Activated T-helper 1 cell treated with anti-CD3 and anti-CD28 coated beads, Interleukin-2, amount 50 U/mL, for 16 hours (primary cell): ENCODE measurements at places on chromosomes 3 and 15.

DNA sequence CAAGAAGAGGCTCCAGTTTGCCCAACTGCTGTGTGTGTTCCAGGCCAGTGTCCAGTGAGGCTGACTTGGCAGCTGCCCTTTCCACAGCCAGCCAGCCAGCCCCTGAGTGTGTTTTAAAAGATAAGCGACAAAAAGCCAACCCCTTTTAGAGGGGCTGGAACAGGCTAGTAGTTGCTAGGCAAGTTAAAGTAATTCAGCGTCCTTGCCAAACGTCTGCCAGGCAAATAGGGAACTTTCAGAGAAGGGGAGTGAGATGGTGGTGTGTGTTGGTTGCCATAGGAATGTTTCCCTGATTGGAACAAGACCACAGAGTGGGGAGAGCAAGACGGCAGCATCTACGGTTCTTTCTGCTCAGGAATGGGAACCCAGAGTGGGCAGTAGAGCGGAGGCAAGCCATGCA lies 86.3 kb downstream of the TMEM108 start:
- DNase-seq = no peak

- no peak for DNase-seq
Observed at GRCh38 chr3:159593927-159594605, 394.6 kb upstream of the IL12A start.

GRCh38 chr15:34318277-34319079 lies 19.1 kb downstream of the SLC12A6 start:
- no peak for DNase-seq

- DNase-seq = no peak
Observed at GRCh38 chr3:12127391-12127790, 31.3 kb downstream of the TIMP4 start.

GRCh38 chr3:121698901-121699300 lies 38.2 kb upstream of the HCLS1 start:
- no peak for DNase-seq

- DNase-seq = no peak
Observed at GRCh38 chr3:171836855-171837254, 6.3 kb upstream of the TMEM212 start.

DNA sequence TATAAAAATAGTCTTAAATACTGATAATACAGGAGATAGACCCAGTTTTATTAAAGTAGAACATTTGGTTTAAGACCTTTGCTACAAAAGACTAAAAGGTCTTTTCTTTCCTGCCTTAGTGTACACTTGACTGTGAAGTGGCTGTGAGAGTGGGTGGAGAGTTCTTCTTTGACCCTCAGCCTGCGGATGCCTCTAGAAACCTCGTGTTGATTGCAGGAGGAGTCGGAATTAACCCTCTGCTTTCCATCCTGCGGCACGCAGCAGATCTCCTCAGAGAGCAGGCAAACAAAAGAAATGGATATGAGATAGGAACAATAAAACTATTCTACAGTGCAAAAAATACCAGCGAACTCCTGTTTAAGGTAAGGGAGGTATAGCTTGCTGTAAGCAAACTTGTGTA lies 36.5 kb downstream of the OXNAD1 start:
- DNase-seq = no peak

- DNase-seq = no peak
Observed at GRCh38 chr3:123318374-123318773, 116.6 kb downstream of the SEC22A start.

DNA sequence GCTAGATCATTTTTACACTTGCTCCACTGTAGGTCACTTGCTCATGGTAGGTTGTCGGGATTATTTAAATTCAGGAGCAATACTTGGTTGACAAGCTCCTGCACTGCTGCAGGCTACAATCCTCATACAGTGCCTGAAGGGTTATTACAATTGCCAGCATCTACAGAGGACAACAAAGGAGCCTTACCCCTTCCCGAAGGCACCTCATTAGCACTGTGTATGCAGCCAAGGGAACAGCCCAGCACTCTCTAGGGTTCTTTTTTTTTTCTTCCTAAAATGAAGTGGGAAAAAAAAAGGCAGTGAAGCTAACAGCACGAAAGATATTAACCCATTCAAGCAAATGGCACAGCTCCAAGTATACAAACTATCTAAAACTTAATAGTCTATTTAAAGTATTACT lies 142.7 kb downstream of the ULK4 start:
- DNase-seq = no peak

GRCh38 chr3:55854494-55854893 lies 367.4 kb upstream of the WNT5A start:
- DNase-seq = no peak

DNA sequence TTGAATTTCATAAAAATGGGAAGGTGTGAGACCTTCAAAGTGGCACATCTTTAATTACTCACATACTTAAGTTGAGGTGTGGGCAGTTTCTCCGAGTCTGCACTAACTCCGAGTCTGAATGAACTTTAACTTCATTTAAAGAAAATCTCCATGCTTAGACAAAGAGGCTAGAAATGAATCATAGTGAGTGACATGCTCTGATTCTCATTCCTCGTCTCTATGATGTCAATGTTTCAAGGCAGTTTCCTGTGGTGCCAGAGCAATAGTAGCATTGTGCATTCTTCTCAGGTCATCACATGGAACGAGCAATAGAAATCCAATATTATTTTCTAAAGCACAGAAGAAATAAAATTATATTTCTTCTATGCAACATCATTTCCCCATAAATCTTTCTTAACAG lies 224.8 kb downstream of the KCNMB2 start:
- no peak for DNase-seq

DNA sequence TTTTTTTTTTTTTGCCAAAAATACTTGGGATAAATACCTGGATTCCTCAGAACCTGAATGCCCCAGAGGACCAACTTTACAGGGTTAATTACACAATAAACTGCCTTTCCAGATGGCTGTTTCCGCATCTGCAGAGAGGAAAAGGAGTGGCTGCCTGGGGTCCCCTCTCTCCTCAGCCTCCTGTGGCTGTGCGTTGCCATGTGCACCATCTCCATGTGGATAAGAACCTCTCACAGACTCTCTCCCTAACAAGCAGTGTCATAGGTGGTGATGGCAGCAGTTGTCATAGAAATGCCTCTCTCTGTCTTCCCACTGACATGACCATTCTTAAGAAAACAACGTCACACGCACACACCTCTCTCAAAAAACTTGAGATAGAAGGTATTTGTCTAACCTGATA lies 179.4 kb downstream of the RPLP1 start:
- DNase-seq = no peak

DNA sequence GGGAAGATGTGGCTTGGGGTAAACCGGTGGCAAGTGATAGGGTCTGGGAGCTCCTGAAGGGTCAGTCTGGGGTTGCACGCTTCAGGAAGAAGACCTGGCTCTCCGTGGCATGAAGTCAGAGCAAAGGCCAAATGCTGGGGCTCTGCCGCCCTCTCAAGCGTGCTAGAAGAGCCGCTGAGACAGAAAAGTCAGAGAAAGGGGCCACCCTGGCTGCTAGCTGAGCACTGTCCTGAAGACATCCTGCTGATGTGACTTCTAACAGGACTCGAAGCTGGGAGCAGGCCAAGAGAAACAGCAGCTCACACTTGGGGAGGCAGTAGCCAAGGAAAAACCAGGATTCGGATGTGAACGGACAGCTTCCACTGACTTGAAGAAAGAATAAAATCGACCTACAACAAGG lies 270.4 kb downstream of the OCA2 start:
- DNase-seq = no peak

DNA sequence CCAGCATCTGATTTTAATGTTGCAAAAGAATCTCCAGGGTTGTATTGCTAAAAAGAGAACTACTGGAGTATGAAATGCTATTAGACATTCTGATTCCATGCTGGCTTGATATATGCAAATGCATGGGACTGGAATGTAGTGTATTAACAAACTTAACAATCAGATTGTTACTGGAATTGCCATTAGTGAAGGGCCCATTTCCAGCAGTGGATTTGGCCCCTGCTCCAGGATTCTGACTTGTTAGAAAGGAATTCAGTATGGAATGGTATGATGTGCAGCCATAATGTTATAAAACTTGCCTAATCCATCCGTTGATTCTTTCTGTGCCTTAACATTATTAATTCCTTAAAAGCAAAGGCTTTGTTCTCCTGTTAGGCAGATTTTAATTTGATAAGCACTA lies 7.9 kb downstream of the ARRDC4 start:
- no peak for DNase-seq

- DNase-seq = no peak
Observed at GRCh38 chr3:174536319-174536718, 322.8 kb upstream of the NAALADL2 start.

DNA sequence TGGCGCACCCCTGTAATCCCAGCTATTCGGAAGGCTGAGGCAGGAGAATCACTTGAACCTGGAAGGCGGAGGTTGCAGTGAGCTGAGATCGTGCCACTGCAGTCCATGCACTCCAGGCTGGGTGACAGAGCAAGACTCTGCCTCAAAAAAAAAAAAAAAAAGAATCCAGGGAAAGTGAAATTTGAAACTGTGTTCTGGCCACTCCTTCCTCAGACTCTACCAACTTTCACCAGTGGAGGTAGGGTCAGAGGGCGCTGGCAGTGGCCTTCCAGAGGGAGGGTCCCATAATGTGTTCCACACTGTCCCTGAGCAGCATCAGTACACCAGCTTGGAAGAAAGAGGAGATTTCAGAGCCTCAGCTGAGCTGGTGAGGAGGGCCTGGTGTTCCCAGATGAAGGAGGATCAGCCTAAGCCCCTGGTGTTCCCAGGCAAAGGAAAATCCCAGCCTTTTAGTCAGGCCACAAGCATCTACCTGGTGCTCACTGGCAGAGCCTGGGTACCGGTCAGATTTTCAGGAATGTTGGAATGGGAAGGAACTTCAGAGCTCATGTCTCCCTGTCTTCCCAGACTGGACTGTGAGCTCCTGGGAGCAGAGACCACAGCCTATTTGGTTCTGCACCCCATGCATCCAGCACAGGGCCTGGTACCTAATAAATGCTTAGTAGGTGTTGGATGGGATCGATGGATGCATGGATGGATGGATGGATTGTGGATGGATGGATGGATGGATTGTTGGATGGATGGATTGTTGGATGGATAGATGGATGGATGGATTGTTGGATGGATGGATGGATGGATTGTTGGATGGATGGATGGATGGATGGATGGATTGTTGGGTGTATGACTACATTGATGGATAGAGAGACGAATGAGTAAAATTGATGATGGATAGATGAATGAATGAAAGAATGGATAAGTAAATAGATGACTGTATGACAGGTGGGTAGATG lies 117.9 kb downstream of the CORO2B start:
- DNase-seq = no peak

GRCh38 chr3:95280711-95281352 lies 1218.0 kb downstream of the NSUN3 start:
- DNase-seq = no peak

DNA sequence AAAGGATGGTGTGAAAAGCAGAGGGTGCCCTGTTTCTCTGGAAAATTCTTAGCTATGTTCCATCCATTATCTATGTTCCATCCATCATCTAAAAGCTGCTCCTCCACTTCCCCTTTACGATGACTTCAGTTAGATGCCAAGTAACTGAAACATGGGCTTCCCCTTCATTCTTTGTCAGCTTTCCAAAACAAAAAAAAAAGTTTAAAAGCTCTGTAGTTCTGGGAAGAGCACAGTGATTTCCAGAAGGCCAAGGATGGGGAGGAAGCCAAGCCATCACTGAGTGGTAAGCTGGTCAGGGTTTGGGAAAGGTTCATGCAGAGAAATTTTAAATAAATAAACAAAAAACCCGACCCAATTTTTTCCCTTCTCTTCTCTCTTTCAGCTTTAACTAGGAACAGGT lies 111.5 kb downstream of the CFAP44 start:
- no peak for DNase-seq

- no peak for DNase-seq
Observed at GRCh38 chr3:46660543-46661523, 32.6 kb downstream of the ALS2CL start.

GRCh38 chr3:57992452-57993213 lies 15.6 kb upstream of the FLNB start:
- no peak for DNase-seq

DNA sequence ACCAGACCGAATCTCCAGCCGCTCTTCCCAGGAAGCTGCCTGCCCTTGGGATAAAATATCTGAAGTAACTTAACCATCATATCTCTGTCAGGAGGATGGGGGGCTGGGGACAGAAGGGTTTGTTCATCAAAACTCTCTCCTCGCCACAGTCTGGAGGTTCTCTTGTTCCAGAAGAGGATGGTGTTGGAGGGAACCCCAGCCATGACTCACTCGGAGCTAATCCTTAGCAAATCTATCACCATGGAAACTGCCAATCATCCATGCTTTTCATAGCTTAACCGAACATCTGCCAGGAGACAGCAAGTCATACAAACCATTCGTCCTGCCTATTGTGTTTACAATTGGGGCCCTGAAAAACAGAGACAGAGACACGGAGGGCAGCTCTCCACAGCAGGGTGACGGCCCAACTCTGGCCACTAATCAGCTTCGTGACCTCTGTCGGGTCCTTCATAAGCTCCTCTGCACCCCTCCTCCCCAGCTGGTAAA lies 73.8 kb upstream of the HEG1 start:
- no peak for DNase-seq

DNA sequence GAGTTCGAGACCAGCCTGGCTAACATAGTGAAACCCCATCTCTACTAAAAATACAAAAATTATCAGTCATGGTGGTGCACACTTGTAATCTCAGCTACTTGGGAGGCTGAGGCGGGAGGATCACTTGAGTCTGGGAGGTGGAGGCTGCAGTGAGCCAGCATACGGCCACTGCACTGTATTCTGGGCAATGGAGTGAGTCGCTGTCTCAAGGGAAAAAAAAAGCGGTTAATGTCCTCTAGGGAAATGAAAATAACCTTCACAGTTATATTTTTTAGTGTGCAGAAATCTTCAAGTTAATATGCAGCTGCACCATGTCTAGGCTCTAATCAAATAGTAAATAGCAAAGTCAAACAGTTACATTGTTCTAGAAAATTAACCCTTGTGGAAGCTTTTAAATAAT lies 14.8 kb downstream of the CEP19 start:
- DNase-seq = no peak

DNA sequence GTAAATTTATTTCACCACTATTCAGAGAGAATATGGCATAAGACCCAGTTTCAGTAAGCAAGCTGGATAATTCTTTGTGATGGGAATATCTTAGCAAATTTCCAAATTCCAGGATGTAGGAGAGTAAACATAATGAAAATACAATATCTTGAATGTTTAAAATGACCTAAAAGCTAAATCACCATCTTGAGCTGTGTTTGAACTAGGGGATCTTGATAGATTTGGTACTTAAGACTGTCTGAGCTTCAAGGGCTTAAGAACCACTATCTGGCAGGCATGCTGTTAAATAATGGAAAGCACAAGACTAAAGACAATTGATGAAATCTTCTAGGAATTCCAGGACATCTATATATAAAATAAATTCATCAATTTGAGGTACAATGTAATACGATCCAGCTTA lies 217.7 kb downstream of the ATP8B4 start:
- no peak for DNase-seq

- no peak for DNase-seq
Observed at GRCh38 chr3:72791161-72791560, 57.1 kb downstream of the SHQ1 start.

DNA sequence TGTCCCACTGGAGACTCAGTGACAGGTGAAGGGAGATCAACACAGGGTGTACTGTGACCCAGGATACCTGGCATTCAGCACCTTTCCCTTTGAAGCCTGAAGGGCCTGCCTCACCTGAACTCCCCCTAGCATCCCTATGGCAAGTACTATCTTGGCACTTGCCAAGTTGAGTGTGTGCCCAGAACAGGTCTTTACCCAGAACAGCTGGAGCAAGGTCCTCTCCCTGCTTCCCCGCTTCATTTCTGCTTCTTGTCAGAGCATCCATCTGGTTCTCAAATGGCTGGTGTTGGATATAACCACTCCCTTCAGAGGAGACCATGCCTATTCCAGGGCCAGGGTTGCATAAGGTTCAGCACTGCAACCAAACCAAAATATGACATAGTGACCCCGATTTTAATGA lies 73.0 kb downstream of the FAM43A start:
- DNase-seq = no peak
